NCI-H1417 treated with DMSO at 0.1 percent for 48 hours (cell line): ENCODE measurements at places on chromosomes 7 and 10.

GRCh38 chr10:91206427-91206826, 14.0 kb upstream of the PCGF5 start:
- no peak for DNase-seq

GRCh38 chr10:7251696-7252465, 159.0 kb downstream of the SFMBT2 start:
- DNase-seq = no peak

DNA sequence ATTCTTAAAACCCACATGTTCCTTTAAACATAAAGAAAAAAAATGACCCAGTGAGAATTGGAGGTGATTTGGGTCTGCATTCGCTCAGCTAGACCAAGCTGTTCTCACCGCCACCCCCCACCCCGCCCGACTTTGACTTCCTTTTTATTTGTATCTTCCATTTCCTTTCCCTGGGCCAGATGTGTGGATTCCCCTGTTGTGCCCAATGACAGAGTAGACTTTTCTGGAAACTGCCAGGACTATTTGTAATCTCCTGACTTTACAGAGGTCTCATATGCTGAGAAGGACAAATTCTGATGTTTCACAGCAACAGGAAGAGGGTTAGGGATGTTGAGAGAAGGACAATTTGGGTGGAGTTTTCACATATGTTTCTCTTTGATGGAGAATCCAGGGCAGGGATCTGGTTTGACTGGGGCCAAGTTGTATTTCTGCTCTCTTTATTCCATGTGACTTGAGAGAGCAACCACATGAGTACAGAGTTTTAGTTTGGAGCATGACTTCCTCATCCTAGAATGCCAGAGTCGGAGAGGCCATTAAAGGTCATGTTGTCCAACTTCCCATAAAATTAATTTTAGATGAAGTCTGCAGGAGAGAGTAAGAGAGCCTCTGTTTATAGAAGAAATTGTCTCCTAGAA, 1023.2 kb downstream of the LRMDA start:
- DNase-seq = no peak

- no peak for DNase-seq
These were observed 162.3 kb downstream of the ITGB1 start for GRCh38 chr10:32795598-32796183.

DNA sequence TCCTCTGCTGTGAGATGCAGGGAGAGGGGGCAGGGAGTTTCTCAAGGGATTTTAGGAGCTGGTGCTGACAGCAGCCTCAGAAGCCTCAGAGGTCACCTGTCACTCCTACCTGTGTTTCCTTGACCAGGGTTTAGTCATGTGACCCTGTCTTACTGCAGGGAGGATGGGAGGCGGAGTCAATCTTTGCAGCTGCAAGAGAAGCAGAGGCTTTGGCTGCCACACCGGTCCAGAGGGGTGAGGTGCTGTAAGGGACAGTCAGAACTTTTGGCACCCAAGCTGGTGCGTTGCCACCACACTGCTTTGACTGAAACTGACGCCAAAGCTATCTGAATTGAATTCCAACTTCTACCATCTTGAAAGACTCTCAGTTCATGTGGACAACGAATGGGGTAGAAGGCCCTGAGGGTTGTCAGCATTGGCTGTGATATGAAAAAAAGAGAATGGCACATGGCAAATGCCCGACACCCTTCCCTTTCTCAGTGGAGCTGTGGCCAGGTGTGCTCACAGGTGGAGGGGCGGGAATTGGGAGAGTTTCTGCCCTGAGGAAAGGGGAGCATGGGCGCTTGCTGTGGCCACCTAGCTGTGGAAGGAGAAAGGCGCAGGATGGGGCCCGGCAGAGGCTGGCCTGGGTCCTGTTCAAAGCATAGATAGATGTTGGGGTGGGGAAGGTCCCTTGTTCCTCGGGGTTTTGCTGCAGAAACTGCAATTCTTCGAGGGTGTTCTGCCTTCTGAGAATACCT, 69.3 kb downstream of the ARHGAP22 start:
- no peak for DNase-seq
